ENCODE measurements at places on chromosomes 11 and 22.

GRCh38 chr11:92330114-92330513 lies 105.5 kb downstream of the FAT3 start:
- DNase-seq: no peak

- DNase-seq: no peak
Measured at GRCh38 chr11:79439410-79439885, 1.4 kb downstream of the TENM4 start.

- peak; percentile 59 for DNase-seq
Measured at GRCh38 chr11:61294717-61295595, at the start of gene VWCE. Gene VWCE (minus strand): TSS chr11:61295316. CDS start chr11:61295037, 279 bp downstream.

GRCh38 chr22:43440556-43440955 lies 28.7 kb downstream of the MPPED1 start:
- no peak for DNase-seq

GRCh38 chr11:68412593-68413475 lies 47.7 kb upstream of the PPP6R3 start:
- DNase-seq: no peak

GRCh38 chr22:23686416-23687024 lies 4.3 kb upstream of the RGL4 start:
- no peak for DNase-seq

DNA sequence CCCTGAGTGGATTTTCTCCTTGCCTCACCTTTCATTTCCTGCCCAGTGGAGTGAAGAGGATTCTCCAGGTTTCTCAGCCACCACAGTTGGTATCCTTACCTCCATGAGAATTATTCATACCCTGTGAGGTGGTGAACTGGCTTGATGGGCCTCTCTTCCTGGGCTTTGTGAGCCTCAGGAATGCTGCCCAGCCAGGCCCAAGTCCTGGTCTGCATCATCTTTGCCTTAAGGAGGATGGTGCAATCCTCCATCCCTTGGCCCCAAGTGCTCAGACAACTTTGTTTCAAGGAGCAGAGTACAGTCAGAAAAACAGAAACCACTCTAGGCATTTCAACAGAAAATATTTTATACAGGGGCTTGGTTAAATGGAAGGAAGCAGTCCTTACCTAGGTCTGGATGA lies 114.2 kb upstream of the CADM1 start:
- no peak for DNase-seq

GRCh38 chr22:28001171-28001835 lies 82.2 kb upstream of the PITPNB start:
- no peak for DNase-seq

- DNase-seq: peak; percentile 24
Measured at GRCh38 chr22:42933485-42934091, 76.5 kb upstream of the ARFGAP3 start.

DNA sequence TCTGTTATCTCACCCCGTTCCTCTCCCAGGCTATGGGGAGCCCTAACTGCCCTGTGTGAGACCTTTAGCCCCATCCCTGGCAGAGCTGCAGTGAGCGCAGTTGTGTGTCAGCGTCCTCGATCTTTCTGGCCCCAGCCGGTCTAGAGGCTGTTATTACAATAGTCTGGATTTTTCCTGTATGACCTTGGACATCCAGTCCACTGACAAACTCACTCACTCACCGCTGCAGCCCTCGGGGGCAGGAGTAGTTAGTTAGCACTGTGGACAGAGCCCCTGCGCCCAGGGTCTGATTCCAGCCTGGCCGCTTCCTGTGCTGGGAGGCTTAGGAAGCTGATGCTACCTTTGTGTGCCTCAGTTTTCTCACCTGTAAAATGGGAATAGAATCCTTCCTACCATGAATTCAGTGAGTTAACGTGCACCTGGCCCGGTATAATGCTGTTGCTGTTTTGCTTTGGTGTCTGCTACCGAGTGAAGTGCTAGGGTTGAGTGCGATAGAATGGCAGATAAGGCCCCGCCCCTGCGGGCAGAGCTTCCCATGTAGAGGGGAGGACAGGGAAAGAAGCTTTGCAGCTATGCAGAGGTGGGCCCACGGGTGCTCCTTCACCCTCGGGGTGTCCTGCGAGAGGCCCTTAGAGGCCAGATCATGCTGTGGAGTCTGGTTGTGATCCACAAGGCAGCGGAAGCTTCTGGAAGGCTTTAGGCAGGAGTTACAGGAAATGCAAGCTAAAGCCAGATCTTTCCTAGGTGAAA lies 3.0 kb downstream of the LRP5 start:
- DNase-seq: peak; percentile 83

DNA sequence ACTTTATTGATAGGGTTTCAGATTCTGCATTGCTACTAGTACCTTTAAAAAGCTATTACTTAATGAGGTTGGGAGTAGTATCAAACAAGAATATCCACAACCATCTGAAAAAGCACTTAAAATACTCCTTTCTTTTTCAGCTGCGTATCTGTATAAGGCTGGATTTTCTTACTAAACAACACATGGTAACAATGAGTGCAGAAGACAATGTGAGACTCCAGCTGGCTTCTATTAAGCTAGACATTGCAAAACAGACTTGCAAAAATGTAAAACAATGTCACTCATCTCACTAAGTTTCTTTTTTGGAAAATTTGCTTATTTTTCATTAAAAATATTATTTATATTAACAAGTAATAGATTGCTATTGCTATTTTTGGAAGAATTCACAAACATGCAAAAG lies 132.6 kb downstream of the WNT11 start:
- no peak for DNase-seq

DNA sequence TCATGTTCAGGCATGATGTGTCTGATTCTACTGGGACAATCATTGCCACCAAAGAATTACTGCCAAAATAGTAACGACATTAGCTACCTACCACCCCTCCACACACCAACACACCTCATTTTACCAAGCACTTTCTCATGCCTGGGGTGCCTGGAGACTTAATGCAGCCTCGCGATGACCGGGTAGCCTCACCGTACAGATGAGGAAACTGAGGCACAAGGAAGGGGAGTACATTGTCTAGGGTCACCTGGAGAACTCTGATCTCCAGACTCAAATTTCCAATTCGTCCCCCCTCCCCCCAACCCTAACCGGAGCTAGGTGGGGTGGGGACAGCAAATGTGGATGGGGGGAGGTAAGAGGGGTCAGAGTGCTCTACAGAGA lies 2.7 kb upstream of the RTN4RL2 start:
- no peak for DNase-seq

GRCh38 chr11:119641983-119642745 lies 86.8 kb downstream of the NECTIN1 start:
- DNase-seq: peak; percentile 56

DNA sequence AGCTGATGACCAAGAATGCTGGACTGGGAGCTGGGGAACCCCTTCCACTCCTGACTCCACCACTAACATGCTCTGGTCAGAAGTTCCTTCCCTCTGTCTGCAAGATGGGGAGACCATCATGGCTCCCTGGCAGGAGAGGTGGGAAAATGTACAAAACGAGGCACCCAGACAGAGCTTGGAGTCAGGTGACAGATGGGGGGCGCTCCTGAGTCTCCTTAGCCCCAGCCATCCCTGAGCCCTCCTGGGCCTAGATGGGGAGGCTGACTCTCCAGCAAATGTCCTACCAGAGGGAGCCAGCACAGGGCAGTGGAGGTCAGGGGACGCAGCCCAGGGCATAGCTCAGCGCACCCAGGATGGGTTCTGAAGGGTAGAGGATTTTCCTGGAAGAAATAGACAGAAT lies 20.0 kb downstream of the KCNJ4 start:
- DNase-seq: no peak

DNA sequence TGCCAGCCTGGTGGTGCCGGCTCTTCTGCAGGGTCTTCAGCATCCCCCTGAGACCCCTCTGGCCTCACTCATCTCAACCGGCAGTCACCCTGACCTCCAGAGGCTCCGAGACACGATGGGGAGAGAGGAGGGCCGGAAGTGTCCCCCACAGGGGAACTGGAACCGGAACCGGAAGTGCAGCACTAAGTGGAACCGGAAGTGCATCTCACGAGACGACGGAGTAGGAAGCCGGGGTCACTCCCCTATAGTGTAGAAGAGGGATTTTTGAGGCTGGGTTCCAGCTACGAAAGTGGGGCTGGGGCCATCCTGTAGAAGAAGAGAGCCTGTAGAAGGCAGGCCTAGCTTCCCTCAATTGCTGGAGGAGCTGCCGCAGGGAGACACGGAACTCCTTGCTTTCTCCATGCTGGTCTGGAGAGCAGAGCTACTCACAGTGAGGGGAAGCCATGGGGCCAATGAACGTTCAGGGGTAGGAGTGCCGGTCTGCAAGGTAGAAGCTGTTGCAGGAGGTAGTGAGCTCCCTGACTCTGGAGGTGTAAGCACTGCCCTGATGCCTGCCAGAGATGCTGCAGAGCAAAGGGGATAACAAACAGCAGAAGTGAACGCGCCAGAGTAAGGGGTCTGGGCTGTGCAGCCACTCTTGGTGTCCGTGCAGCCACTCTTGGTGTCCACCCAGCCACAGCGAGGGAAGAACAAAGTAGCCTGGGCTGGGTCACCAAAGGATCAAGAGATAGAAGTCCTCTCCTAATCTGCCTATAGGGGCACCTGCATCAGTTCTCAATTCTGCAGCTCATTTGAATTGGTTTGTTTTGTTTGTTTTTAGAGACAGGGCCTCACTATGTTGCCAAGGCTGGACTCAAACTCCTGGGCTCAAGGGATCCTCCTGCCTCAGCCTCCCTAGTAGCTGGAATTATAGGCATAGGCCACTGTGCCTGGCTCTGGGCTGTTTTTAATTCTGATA lies 21.9 kb downstream of the SCUBE1 start:
- no peak for DNase-seq

DNA sequence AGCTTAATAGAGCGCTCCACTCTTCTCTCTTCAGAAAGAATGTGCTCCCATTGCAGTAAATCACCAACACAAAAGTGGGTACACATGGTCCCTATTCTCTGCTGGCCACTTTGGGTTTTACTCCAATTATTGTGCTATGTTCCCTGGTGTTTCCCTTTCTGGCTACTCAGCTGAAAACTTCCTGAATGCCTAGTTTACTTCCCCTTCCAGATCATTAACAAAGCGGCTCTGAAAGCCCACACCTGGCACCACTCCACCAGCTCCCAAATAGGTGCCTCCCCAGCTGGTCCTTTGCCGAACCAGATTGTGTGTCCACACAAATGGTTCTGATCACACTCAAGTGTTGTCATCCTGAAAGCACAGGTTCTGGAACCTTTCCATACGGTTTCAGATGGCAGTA lies 443.7 kb downstream of the NTM start:
- no peak for DNase-seq

- DNase-seq: no peak
Measured at GRCh38 chr22:43553451-43554258, 141.8 kb downstream of the MPPED1 start.

- DNase-seq: peak; percentile 33
Measured at GRCh38 chr11:5891216-5891800, 1.7 kb upstream of the OR52E5 start.

- DNase-seq: peak; percentile 81
Measured at GRCh38 chr11:66022401-66023185, 3.7 kb downstream of the CATSPER1 start.

GRCh38 chr22:36739185-36739584 lies 35.6 kb upstream of the CACNG2 start:
- no peak for DNase-seq
